ENCODE measurements at places on chromosomes 16 and 17.

- no peak for DNase-seq
These were observed 1728.3 kb downstream of the TP53TG3F start for GRCh38 chr16:35187665-35188225.

- no peak for DNase-seq
These were observed 52.5 kb downstream of the NACA2 start for GRCh38 chr17:61538480-61538879.

- no peak for DNase-seq
These were observed at the start of gene UNC45B for GRCh38 chr17:35147375-35147905. Gene UNC45B (plus strand): TSS chr17:35147817. CDS start chr17:35148264, 447 bp downstream.

- DNase-seq: no peak
These were observed 7.1 kb upstream of the CYTH1 start for GRCh38 chr17:78789149-78789662.

- DNase-seq: no peak
These were observed 128.4 kb upstream of the MPHOSPH6 start for GRCh38 chr16:82298472-82298871.

DNA sequence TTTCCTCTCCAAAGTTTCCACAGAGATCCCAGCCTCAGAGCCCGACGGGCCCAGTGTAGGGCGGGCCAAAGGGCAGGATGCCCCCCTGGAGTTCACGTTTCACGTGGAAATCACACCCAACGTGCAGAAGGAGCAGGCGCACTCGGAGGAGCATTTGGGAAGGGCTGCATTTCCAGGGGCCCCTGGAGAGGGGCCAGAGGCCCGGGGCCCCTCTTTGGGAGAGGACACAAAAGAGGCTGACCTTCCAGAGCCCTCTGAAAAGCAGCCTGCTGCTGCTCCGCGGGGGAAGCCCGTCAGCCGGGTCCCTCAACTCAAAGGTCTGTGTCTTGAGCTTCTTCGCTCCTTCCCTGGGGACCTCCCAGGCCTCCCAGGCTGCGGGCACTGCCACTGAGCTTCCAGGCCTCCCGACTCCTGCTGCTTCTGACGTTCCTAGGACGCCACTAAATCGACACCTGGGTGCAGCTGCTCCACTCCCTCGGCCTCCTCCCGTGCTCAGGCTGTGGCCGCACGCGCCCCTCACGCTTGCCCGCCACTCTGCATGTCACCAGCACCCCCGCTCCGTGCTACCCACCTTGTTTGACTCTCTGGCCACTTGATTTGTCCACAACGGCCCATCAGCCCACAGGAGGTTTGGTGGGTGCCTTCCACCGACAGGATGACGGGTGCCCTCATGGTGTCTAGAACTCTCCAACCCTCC is 15.3 kb upstream of the STH start:
- DNase-seq: no peak

DNA sequence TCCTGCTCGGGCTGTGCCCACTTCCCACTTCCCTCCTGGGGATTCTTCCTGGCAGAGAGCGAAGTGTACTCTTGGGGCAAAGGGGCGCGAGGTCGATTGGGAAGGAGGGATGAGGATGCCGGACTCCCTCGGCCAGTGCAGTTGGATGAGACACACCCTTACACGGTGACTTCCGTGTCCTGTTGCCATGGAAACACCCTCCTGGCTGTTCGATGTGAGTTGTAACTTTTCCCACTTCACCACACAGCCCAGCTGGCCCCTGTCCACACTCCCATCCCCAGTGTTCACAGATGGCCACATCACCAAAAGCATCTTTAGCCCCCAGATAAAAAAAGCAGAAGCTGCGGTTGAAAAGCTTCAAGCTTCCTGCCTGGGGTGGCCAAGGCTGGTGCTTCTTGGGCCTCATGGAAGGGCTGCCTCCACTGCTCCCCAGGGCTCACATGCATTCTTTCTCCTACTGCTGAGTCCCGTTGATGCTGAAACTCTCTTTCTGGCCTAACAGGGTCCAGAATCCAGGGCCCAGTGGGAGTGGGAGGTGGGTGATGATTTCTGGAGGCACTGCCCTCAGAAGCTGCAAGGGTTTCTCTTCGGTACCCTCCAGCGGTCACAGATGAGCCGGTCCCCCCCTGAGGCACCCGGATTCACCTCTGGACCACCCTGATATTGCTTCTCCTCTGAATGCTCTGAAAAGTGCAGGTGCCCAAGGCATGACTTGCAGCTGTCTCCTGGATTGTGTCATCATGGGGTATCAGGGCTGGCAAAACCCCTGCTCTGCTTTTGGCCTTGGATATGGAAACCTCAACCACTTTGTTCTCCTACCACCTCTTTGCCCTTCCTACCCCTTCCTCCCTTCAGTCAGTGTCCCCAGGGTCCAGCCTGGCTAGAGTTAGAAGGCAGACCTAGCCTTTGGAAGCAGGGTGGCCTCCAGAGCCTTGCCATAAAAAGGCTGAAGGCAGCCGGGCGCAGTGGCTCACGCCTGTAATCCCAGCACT is 2.2 kb upstream of the TRAF4 start:
- DNase-seq: no peak

- peak; percentile 94 for DNase-seq
These were observed at the start of gene SSH2 for GRCh38 chr17:29929533-29930408. Gene SSH2 (minus strand): TSS chr17:29930228. CDS start chr17:29930000, 228 bp downstream.

DNA sequence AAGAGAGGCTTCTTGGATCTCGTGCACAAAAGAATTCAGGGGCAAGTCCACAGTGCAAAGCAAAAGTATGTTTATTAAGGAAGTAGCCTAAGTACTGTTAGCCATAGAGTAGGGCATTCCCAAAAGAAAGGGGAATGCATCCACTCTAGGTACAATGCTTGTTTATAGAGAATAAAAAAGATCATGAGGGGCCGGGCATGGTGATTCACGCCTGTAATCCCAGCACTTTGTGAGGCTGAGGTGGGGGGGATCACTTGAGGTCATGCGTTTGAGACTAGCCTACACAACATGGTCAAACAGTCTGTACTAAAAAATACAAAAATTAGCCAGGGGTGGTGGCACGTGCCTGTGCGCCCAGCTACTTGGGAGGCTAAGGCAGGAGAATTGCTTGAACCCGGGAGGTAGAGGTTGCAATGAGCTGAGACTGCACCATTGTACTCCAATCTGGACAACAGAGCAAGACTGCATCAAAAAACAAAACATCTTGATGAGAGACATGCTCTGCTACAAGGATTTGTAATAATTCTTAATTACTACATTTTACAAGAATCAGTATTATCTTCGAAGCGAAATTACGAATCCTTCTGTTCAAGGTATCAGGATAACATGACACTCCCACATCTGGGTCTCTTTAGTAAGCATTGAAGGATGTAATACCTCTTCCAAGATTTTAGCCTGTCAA is 191.6 kb downstream of the CPPED1 start:
- no peak for DNase-seq

DNA sequence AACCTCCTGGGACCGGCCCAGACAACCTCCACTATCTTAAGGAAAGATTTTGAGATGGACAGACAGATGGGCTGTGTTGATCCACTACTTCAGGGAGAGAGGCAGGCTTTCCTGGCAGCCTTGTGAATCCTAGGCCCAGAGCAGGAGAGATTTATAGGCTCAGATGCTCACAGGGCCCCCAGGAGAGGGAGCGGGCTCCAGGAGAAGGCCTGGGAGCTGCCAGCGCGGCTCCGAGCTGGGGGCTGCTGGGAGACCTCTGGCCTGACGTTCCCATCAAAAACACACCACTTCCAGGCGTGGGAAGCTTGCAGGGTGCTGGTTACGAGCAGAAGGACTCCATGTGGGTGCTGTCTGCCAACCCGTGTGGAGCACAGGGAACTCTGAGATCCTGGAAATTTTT is 53.2 kb downstream of the MYH11 start:
- DNase-seq: no peak

GRCh38 chr17:9465210-9465921 is 110.3 kb downstream of the STX8 start:
- DNase-seq: peak; percentile 80

DNA sequence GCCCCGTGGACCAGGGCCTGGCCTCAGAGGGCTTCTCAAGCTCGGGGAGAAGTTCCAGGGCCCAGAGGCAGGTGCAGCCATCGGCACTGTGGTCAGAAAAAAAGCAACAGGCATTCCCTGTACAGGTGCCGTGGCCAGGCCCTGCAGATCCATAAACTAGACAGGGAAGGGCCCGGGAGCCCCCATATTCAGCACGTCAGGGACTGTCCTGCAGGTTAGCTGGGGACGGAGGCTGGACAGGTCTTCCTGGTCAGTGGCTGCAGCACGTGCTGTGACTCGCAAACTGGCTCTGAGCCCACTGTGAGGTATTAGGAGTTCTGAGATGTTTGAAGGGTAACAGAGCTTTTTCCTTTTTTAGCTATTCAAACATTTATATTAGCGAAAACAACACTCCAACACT is 15.0 kb upstream of the C16orf95 start:
- DNase-seq: no peak

- no peak for DNase-seq
These were observed 76.8 kb downstream of the SEC14L1 start for GRCh38 chr17:77217566-77217965.

GRCh38 chr17:65698381-65699061 is 137.1 kb upstream of the AXIN2 start:
- peak; percentile 30 for DNase-seq

DNA sequence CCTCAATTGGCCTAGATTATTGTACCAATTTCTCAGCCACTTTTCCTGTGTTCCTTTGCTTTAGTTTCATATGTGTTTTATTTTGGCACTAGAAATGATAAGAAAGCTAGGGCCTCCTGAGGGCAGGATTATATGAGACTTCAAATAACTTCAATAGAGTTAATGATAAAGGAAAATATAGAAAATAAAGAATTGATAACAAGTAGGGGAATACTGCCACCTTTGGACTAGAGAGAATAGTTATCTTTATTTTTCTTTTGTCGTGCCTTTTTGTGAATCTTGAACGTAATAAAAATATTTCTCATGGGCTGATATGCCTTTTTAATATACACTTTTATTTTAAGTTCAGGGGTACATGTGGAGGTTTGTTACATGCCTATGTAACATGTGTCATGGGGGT is 29.3 kb upstream of the RBL2 start:
- DNase-seq: no peak

GRCh38 chr16:82470016-82470415 is 156.8 kb upstream of the CDH13 start:
- no peak for DNase-seq

DNA sequence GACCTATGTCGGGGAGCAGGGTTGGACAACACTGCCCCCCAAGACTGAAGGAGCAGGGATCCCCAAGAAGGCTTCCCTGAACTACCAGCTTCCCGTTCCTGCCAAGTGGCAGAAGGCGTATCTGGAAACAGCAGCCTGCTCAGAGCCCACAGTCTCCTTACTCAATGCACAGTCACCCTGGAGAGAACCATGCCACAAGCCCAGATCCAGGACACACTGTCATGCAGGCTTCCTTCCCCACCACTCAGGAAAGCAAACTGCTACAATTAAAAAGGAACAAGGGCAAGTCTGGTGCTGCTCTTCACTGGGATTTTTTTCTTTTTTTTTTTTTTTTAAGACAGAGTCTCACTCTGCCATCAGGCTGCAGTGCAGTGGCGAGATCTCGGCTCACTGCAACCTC is 8.2 kb downstream of the WDR45B start:
- no peak for DNase-seq

DNA sequence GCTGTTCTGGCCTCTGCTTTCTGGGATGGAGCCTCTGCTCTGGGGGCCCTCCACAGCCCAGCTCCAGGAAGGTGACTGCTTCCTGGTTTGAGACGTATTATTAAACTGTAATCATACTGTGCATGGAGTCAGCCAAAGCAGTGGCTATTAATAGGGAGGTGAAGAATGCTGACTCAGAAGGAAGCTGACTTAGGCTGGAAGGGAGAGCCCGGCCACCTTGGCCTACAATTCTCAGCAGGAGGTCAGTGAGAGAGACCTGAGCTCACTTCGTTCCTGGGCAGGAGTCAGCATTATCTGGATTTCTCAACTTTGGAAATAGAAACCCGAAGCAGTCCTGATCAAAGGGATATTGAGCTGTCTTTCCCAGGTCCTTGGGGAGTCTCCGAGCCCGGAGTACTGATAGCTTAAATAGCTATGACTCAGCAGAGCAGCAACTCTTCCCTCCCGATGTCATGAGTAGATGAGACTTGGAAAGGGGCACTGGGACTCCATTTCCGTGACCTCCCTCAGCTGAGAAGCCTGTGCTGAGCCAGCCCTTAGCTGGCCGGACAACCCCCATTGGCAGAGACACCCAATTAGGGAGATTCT is 91.8 kb downstream of the YPEL2 start:
- DNase-seq: peak; percentile 66

DNA sequence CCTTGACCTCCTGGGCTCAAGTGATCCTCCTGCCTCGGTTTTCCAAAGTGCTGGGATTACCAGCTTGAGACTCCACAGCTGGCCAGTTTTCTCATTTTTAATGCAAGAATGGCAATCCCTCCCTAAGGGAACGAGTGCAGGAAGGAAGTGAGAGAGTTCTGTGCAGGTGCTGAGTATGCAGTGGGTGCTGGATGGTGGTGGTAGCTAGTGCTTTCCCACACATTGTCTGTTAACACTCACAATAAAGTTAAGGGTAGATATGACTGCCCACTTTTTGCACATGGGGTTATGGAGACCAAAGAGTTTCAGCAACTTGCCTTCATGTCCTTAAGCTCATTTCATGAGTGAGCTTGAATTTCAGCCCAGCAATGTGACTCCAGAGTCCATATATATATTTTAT is 18.5 kb downstream of the RGS9 start:
- DNase-seq: no peak

GRCh38 chr17:51059781-51060180 is 60.9 kb downstream of the SPAG9 start:
- peak; percentile 31 for DNase-seq

DNA sequence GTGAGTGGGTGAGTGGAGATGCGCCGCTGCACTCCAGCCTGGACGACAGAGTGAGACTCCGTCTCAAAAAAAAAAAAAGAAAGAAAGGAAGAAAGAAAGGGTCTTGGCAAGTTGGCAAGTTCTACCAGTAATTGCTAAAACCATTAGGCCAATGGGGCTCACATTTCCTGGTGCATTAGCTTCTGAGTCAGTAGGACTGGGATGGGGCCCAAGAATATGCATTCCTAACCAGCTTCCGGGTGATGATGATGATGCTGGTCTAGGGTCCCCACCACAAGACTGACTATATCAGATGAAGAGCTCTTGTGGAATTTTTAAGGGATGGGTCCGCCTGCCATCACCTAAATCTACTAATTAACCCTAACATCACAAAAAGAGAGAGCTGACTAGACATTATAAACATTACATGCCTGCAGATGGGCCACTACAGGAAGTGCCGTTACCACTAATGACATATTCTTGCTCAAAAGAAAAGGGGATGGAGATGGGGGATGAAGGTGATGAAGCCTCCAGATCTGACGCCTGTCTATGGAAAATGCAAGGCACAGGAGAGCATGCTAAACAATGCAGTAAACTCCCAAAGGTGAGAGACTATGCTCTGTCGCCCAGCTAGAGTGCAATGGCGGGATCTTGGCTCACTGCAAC is 13.1 kb downstream of the MYH11 start:
- DNase-seq: no peak

- DNase-seq: no peak
These were observed 271.1 kb upstream of the CCL2 start for GRCh38 chr17:33983824-33984574.

GRCh38 chr17:67830440-67830839 is 5.1 kb downstream of the BPTF start:
- no peak for DNase-seq

All from AG20443 (cell line).